ENCODE measurements at places on chromosomes 13 and 19.
A peak's percentile ranks its signal among the peaks of the same experiment; 100 is the strongest.

- peak; percentile 87 for DNase-seq
These were observed 623.4 kb downstream of the PCDH17 start for GRCh38 chr13:58254943-58255342.

DNA sequence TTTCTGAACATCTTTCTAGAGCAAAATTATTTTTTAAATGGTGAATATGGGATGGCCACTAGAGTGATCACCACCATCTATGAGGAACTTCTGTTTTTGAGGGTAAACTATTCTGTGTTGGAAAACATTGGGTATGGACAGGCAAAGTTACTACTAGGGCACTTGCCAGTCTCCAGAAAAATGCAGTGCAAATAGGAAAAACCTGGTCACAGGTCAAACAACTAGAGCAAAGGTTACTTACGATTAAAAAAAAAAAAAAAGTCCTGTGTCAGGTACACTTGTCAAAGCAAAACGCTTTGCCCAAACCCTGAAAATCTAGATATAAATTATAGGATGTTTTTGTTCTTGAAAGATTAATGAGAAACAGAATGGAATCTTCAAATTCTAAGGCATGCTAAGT, 66.2 kb downstream of the SLITRK1 start:
- no peak for DNase-seq

- no peak for DNase-seq
These were observed 12.9 kb upstream of the MICU2 start for GRCh38 chr13:21616880-21617279.

- DNase-seq = no peak
These were observed 162.5 kb downstream of the LMO7 start for GRCh38 chr13:75798353-75799255.

DNA sequence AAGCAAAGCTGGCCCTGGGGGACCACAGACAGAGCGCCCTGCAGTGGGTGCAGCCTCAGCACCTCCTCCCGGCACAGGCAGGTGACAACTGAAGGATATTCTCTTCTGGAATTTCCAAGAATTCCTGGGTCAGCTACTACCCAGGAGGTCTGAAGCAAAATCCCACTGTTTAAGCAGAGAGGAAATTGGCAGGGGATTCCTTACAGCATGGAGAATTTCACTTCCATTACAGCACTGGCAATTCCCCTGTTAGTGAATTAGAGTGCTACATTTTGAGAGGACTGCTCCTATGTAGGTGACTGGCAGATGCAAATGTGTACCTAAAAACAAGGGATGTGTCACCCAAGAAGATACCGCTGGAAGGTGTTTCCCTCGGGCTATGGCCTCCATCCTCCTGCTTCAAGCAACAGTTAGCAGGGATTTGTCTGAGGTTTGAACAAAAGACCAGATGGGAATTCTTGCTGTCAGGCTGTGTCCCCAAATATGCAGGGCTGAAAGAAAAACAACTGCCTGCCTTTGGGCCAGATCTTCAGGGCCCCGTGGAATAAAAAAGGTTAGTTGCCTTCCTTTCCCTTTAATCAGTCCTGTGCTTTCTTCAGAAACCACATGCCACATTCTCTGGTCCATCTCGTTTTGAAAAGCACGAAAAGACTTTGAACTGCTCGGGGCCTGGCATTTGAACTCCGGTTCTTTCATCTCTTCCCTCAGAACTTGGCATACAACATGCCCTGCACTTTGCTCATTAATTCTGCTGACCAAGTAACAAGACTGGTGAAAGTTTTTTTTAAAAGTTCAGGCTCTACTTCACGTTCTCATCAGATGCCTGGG, 296.4 kb downstream of the DNAJC15 start:
- DNase-seq = no peak

- DNase-seq = no peak
These were observed 207.0 kb downstream of the NALCN start for GRCh38 chr13:101209206-101209893.

DNA sequence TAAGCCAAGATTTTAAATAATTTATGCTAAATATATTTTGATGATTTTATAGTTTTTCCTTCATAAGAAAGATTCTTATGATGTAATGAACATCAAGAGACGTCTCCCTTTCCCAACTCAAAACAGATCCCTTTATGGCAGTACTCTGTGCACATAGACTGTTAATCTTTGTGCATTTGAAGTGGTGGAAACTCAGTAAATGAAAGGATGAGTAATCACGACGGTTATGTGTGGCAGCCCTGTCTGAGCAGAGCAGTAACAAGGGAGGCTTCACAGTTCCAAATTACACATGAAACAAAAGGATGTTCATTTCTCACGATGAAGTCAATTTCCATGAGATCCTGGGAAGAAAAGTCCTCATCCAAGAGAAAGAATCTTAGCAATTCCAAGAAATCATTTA, 498.1 kb downstream of the KLF5 start:
- DNase-seq = no peak
